ENCODE measurements at places on chromosomes 13 and 19. TPM values are rescaled to one million over a fixed set of nuclear protein-coding genes. Genes with fewer than 3 reads are reported as not detected.

Gene MAST1
- polyA plus RNA-seq: 0.94 TPM

Gene SLC10A2
- 0.76 TPM for polyA plus RNA-seq

Gene KLK2
- 0.26 TPM for polyA plus RNA-seq

Gene DLL3
- 0.78 TPM for polyA plus RNA-seq

Gene ZNF763
- 8.0 TPM for polyA plus RNA-seq

Data from left renal pelvis (tissue), 4 donors.